Non-pigmented ciliary epithelial cell (primary cell): ENCODE measurements at places on chromosomes 7 and 10.

- DNase-seq = no peak
These were observed 64.6 kb downstream of the PDE1C start for GRCh38 chr7:32005577-32005976.

DNA sequence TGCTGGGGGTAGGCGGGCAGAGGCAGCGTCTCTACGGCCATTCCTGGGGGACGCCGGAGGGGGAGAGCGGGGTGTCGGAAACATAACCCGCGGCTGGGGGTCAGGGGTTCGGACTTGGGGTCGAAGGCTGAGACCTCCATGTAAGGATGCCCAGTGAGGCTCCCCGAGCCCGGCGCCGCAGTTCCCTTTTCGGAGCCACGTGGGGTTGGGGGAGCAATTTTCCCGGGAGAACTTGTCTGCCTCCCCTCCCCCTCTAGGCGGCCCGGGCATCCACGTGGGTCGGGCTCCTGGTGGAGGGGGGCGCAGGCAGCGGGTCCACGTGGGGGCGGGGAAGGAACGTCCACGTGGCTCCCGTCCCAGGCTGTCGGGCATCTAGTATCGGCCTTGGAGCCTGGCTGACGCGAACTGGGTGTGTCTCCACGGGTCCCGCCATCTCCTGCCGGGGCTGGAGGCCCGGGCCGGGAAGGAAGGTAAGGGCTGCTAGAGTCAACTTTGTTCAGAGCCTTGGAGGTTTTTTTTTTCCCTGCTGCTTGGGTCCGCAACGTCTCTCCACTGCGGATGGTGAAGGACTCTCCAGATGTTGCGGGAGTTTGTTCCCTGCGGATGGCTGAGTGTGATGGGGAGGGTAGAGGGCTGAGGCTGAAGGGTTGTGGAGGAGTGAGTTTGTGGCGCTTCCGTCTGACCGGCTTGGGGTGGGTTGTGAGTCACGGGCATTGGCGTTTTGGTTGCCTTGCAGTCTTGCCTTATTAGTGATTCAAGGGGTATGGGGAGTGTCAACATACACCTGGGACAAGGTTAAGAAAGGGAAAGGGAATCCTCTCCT, 744 bp downstream of the PPRC1 start:
- DNase-seq = no peak

DNA sequence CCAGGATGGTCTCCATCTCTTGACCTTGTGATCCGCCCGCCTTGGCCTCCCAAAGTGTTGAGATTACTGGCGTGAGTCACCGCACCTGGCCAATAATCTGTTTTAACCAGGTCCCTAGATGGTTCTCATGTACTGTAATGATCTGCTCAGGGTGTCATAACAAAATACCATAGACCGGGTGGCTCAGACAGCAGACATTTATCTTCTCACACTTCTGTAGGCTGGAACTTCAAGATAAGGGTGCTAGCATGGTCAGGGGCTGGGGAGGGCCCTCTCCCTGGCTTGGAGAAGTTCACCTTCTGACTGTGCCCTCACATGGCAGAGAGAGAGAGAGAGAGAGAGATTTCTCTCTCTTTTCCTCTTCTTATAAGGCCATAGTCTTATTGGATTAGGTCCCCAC, 279.4 kb upstream of the LYZL1 start:
- DNase-seq = no peak

DNA sequence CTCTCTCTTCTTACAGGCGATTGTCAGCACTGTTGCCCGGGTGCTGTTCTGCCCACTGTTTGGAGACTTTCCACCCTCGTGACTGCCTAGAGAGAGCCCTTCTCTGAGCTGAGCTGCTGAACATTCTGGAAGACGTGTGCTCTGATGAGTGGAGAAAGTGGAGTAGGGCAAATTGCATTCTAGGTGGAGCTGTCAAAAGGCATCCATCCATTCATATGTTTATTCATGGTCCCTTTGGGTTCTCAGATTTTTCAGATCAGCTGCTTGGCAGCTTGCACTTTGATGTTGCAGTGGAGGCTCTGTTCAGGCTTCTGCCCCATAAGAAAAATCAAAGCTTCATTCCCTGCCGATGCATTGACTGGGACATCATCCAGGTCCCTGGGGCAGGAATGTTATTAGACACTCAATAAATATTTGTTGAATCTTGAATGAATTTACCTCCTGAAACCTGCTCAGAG, 120.7 kb upstream of the EEPD1 start:
- DNase-seq = no peak

- DNase-seq = no peak
These were observed 72.7 kb downstream of the PLCE1 start for GRCh38 chr10:94066411-94066810.

DNA sequence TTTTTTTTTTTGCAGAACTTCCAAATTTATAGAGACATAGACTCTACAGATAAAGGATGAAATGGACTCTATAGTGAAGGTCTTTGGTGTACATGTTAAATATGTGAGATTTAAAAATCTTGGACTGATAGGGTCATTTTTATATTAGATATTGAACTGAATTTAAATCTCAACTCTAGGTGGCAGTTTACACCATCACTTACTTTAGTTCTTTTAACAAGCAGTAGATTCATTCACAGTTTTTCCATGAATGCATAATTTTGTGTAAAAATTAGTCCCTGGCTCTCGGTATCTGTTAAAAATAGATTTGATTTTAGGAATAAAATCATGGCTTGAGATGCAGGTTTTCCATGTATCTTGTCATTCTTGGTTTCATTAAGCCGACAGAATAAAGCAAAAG, 31.1 kb upstream of the SNX13 start:
- no peak for DNase-seq

DNA sequence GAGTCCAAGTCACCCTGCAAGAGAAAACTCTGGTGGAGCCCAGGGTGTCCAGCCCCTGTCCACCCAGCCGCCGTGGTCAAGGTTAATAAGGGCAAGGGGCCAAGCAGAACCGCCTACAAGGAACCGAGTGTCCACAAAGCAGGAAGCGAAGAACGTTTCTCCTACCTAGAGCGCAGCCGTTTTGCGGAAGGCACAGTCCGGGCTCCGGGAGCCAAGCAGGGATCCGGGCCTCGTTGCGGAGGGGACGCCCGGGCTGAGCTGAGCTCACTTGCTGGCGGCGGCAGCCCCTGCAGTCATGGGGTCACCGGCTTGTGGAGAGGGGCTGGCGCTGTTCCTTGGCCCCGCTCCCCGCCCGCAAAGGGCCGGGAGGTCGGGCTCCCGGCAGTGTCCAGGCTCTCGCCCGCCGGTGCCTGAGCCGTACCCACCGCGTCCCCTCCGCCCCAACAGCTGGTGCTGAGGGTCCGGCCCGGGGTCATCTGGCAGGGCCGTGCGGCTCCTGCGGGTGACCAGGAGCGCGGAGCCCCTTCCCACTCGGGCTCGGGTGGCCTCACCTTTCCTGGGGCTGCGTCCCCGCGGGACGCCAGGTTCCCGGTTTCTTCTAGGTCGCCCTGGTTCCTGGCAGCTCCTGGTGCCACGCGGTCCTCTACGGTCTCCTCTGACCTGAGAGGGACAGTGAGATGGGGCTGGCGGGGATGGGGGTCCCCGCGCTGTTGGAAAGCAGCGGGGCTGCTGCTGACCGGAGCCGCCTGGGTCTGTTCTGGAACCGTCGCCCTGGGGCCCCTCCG, 14.0 kb upstream of the ZNF273 start:
- no peak for DNase-seq

DNA sequence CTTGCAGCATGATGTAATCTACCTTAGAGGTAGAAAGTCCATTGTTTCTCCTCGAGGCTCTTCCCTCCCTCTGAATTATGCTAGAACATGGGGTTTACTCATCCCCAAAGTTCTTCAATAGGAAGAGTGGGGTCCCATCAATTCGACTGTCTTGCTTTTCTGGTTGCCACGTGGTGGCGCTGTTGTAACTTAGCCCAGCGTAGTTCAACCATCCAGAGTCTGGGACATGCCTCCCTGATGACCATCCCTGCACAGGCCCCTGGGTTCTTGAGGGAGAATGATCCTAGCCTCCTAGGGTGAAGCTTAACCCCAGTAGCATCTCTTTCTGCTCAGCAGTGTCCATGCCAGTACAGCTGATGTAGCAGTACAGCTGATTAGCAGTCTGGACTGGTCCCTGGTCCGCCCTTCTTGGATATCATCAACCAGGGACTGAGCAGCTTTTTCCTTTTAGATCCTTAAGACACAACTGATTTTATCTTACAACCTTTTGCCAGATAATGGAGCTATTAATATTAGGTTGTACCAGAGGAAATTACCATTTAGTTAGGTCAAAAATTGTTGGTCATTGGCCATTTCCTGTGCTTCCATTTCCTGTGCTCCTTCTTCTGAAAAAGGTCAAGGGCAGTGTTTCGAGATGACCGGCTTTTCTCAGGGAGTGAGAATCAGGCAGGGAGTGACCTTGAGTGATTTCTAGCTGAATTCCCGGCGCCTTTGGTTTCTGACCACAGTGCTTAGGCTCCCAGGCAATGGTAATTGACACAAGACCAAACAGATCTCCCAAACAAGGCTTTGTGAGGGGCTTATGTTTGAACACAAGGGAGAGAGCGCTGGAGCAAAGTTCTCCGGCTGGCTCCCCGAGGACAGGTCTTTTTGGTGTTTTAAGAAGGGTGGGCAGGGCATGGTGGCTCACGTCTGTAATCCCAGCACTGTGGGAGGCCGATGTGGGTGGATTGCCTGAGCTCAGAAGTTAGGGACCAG, 65.4 kb downstream of the TACC2 start:
- DNase-seq = no peak

DNA sequence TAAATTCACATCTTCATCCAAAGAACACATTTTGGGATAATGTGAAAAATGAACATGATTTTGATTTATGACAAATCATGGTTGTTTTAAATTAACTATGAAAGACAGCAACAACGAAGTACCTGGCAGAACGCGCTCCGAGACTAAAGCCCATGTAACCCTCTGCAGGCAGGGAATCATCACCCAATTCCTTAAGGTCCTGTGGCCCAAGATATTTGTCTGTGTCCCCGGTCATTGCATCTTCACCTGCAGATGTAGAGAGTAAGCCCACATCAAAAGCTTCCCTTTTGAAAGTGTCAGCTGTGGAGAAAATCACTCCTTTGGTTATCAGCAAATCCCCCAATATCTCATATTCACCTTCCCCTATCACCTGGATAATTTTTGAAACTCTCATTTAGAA, 232.5 kb upstream of the CCDC6 start:
- DNase-seq = no peak

- DNase-seq = no peak
These were observed 331.0 kb downstream of the LRMDA start for GRCh38 chr10:75762431-75762802.

- DNase-seq = no peak
These were observed 51.6 kb upstream of the PAX2 start for GRCh38 chr10:100693821-100694220.

DNA sequence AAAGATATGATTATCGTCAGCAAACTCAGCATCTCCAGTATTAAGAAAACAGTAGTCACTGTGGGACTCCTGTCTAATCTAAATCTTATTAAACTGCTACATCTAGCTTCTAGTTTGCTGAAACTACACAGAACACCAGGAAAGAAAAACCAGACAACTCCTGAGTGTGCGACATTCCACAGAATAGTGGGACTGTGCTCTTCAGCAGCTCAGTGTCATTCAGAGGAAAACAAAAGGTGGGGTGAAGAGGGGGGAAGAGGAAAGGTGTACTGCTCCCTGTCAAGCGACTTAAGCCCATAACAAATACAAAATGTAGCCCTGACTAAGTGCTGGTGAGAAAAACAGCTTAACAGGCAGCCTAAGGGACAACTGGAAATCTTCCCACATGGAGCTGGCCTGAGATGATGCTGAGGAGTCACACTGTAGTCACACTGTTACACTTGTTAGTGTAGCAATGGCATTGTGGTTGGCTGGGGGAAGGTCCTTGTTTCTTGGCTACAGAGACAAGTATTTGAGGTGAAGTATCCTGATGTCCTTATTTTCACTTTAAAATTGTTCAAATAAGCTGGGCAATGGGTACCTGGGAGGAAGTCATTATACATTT, 135.5 kb downstream of the USP6NL start:
- no peak for DNase-seq

GRCh38 chr10:101355072-101355706, 1.2 kb downstream of the BTRC start:
- no peak for DNase-seq
